LHCN-M2 (cell line): ENCODE measurements at places on chromosomes 1 and 21.

DNA sequence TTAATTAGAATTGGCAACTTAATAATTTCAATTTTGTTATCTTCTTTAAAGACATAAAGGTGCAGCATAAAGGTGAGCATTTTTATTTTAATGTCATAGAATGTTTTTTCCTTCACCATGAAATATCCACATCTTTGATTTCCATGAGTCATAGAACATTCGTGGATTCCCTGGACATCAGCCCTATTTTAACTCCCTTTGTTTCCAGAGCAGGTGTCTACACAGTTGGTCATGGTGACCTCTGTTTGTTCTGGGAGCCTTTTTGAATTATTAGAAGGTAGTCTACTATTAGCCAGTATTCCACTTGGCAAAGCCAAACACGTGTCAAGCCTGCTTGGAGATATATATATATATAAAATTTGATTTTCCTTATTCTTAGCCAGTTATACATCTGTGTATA lies 572.9 kb downstream of the LTN1 start:
- DNase-seq: peak; percentile 39

- DNase-seq: no peak
These were observed 34.8 kb downstream of the CASZ1 start for GRCh38 chr1:10761503-10762152.

DNA sequence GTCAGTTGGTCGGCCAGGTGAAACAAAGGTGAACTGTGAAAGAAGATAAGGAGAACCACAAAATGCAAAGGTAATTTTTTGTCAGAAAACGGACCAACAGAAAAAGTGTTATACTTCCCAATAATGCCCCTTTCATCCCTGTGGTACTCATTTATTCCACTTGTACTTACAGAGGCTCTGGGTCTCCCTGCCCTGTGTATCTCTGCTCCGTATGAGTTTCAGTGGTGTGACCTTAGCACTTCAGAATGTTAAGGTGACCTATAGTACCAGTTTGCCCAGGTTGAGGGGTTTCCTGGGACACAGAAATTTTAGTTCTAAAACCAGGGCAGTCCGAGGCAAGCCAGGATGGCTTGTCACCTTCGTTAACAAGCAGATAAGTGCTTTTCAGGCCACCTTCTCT lies 254.8 kb downstream of the OLFM3 start:
- no peak for DNase-seq

DNA sequence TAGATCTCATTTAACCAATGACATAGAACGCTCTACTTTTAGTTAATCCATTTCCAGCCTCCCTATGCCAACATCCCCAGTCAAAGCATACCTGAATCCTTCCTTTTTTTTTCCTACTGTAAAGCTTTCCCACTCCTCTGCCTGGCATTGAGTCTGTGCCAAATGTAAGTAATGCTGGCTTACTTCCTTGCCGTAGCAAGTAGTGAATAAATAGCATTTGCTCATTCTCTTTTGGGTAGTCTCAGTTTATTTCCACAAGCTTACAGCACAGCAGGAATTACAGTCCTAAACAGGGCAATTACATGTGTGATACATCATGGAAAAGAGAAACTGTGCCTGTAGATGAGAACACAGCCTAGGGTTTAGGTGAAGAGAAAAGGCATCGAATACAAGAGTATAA lies 352.6 kb upstream of the NEGR1 start:
- DNase-seq: no peak

DNA sequence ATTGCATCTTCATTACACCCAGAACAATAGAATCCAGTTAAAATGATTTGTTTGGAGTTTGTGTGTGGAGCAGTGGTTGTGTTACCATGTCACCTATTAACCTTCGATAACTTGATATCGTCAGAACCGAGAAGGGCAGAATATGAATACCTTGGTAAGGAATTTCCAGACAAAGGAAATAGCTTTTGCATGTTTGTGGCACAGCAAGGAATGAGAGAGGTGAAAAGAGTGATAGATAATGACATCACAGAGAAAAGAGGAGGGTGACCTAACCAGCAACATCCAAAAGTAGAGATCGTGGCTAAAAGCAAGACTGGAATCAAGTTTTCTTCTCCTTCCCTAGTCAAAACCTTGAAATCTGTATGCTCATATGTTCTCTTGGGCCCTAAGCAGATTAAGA lies 244.6 kb upstream of the NEGR1 start:
- peak; percentile 33 for DNase-seq

GRCh38 chr21:23664193-23664694 lies 1943.0 kb downstream of the MRPL39 start:
- no peak for DNase-seq

DNA sequence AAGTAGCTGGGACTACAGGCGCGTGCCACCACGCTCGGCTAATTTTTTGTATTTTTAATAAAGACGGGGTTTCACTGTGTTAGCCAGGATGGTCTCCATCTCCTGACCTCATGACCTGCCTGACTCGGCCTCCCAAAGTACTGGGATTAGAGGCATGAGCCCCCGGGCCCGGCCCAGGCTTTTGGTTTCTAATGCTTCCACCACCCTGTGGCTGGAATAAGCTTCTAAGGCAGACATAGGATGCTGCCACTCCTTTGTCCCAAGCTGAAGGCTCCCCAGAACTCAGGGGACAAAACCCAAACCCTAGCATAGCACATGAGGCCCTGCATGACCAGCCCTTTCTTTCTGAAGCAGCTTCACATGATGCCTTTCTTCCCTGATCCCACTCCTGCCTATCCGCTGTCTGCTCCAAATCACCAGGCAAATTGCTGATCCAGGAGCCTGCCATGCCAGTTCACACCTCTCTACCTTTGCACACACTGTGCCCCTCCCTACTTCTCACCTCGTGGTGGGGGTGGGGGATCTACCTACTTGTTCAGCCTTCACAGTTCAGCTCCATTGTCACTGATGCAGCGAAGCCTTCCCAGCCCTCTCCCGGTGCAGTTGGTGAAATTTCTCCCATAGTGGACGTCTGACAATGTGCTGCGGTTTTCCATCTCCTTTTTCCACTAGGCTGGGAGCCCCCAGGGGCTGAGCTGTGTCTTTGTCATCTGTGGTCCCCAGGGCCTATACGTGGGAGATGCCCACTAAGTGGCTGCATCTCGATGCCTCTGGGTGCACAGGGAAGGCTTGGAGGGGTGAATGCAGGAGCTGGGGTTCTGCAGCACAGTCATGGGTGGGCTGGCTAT lies 6.9 kb downstream of the PTPRU start:
- DNase-seq: no peak

DNA sequence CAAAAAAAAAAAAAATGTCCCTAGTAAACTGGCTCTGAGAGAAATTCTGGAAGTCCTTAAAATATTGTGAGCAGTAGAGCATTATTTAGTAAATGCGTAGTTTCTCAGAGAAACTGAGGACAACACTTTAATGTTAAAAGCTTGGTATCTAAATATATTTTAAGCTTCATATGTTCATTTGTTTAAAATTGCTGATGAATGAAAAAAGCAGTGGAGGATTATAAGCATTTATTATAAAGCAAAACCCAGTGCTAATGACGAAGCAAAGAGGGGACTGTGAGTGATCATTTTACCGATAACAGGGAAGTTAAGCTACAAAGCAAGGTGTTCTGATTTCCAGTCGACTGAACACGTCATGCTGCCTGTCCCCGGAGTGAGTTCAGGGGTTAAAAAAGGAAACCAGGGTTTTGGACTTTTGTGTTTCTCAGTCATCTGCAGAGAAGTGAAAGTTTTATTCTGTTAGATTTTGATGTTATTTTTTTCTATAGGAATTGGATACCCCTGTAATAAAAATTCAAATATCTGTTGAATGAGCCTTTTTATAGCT lies 64.5 kb upstream of the SCCPDH start:
- DNase-seq: no peak

DNA sequence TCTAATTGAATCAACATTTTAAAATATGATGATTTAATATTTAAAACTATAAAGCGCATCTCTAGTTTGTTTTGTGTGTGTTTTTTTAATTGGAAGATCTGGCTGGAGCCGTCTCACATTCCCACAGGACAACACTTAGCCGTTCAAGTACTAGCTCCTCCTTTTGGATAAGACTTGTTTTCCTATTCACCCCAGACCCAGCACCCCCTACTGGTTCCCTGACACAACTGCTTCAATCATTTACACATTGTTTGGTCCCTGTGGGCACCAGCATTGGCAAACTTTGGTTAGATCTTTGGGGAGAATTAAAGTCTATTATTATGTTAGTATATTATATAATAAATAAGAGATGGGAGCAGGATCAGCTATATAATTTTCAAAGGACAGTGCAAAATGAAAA lies 34.5 kb downstream of the TYW3 start:
- DNase-seq: peak; percentile 35

- peak; percentile 52 for DNase-seq
These were observed 116.3 kb upstream of the CACYBP start for GRCh38 chr1:174883409-174883808.

DNA sequence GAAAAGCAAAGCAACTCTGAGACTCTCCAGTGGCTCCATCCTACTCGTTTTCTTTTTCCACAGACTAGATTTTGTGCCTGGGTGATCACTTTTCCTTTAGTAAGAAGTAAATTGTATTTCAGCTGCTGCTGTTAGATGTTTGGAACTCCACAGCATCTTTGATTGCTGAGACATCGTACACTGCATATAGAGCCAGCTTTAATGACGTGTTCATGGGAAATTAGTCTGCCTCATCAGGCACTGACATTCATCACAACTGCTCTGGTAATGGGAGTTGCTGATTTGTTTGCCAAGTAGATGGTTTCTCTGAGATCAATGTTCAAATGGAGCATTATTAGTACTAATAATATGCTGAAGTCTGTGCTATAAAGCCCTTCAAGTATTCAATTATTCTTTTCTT lies 573.8 kb upstream of the NR5A2 start:
- DNase-seq: no peak

GRCh38 chr1:169115891-169116585 lies 9.5 kb downstream of the ATP1B1 start:
- DNase-seq: no peak

- no peak for DNase-seq
These were observed 93.9 kb downstream of the DAB1 start for GRCh38 chr1:57329937-57330336.

DNA sequence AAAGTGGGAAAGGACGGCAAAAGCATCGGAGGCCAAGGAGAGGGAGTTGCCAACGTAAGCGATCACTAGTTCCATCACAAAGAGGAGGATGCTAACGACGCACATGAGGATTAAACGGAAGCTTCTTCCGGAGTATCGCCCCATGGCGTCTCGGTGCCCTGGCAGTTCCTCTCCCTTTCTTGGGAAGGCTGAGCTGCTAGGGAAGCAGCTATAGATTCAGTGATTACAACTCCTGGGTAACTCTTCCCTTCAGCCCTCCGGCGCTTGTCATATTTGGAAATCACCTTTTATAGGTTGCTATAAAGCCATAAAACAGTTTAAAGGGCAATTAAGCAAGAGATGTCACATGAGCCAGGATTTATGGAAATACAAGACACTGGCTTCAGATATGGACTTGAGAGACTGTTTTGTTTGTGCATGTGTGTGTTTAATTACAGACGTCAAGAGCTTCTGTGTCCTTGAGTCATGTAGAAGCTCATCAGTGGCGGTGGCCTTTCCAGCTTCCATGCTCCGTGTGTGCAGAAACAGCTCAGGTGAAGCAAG lies 30.6 kb upstream of the SLC30A10 start:
- no peak for DNase-seq

- peak; percentile 90 for DNase-seq
These were observed at the start of gene DR1 for GRCh38 chr1:93345633-93346420. Gene DR1 (plus strand): TSS chr1:93345907. CDS start chr1:93346646, 739 bp downstream.

- no peak for DNase-seq
These were observed 158.5 kb downstream of the KCNJ6 start for GRCh38 chr21:37757606-37758376.

DNA sequence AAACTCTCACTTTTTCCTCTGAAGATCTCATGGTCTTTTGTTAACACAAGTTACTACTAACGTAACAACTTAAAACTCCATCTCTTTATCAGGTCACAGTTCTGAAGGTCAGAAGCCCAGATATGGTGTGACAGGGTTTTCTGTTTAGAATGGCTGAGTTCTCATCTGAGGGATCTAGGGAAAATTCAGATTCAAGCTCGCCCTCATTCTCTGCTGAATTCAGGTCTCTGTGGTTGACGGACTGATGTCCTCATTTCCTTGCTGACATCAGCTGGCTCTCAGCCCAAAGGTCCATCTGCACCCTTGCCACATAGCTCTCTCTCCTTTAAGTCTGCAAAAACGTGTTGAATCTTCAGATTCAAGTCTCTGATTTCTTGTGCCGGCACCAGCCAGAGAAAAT lies 6.1 kb upstream of the NTPCR start:
- DNase-seq: no peak

GRCh38 chr1:223341121-223341520 lies 22.9 kb downstream of the SUSD4 start:
- DNase-seq: peak; percentile 24
